ENCODE measurements at places on chromosomes 7 and 10. TPM values are rescaled to one million over a fixed set of nuclear protein-coding genes. Genes with fewer than 3 reads are reported as not detected.

Gene PLA2G12B
- polyA plus RNA-seq, result 2.6 TPM

Gene PPP1R17
- polyA plus RNA-seq, result 1.7 TPM

Gene TFPI2
- polyA plus RNA-seq, result 12.6 TPM

Gene FOXP2
- 1.3 TPM for polyA plus RNA-seq

Gene PTER
- 3.3 TPM for polyA plus RNA-seq

Gene SKIDA1
- 4.3 TPM for polyA plus RNA-seq

Gene CCNY
- polyA plus RNA-seq, result 79.9 TPM

Gene ZNF853
- 20.8 TPM for polyA plus RNA-seq

Gene ITGB8
- polyA plus RNA-seq, result 0.34 TPM

Gene OR6B1
- polyA plus RNA-seq, result not detected

Gene TMEM130
- polyA plus RNA-seq, result 0.42 TPM

Gene HOXA11
- not detected for polyA plus RNA-seq

Gene PRLHR
- not detected for polyA plus RNA-seq

Gene SH2B2
- polyA plus RNA-seq, result 13.1 TPM

Gene FGFR2
- polyA plus RNA-seq, result 47.5 TPM

Gene HMX3
- polyA plus RNA-seq, result not detected

Gene WDFY4
- 0.72 TPM for polyA plus RNA-seq

Gene AEBP1
- polyA plus RNA-seq, result 96.0 TPM

Gene CYP17A1
- not detected for polyA plus RNA-seq

Gene TMEM213
- polyA plus RNA-seq, result not detected

Gene ATOH7
- polyA plus RNA-seq, result 0.50 TPM

Gene WDR86
- 87.0 TPM for polyA plus RNA-seq

Gene TRIM74
- 5.1 TPM for polyA plus RNA-seq

Gene PRSS37
- polyA plus RNA-seq, result 0.12 TPM

Gene ITIH5
- 0.11 TPM for polyA plus RNA-seq

Gene MOGAT3
- not detected for polyA plus RNA-seq

Gene MYO3A
- 1.8 TPM for polyA plus RNA-seq

Gene JAKMIP3
- polyA plus RNA-seq, result 0.75 TPM

Gene TRIM73
- 10.9 TPM for polyA plus RNA-seq

Gene ASZ1
- 0.70 TPM for polyA plus RNA-seq

Gene C10orf105
- polyA plus RNA-seq, result 0.85 TPM

Gene PPA1
- polyA plus RNA-seq, result 86.0 TPM

Gene LBX1
- polyA plus RNA-seq, result not detected

Gene CCDC172
- polyA plus RNA-seq, result not detected

Gene RNF133
- polyA plus RNA-seq, result not detected

Gene MYL10
- polyA plus RNA-seq, result not detected

Gene HABP2
- polyA plus RNA-seq, result not detected

Gene PNLIPRP2
- polyA plus RNA-seq, result not detected

Gene PIK3AP1
- 1.1 TPM for polyA plus RNA-seq

Gene FEZF1
- polyA plus RNA-seq, result not detected

Gene KNDC1
- polyA plus RNA-seq, result 10.8 TPM

Gene CPA4
- polyA plus RNA-seq, result 0.24 TPM

Gene ANXA11
- 112 TPM for polyA plus RNA-seq

Gene FUOM
- 22.1 TPM for polyA plus RNA-seq

Gene SVIL
- 258 TPM for polyA plus RNA-seq

Gene NEUROG3
- polyA plus RNA-seq, result not detected

Gene GJC3
- not detected for polyA plus RNA-seq

Gene GNG11
- 21.3 TPM for polyA plus RNA-seq

Gene GPNMB
- 1.6 TPM for polyA plus RNA-seq

Gene WNT2
- 378 TPM for polyA plus RNA-seq

Gene GNAT3
- not detected for polyA plus RNA-seq

Gene FRMD4A
- polyA plus RNA-seq, result 8.3 TPM

Gene HOXA10
- polyA plus RNA-seq, result not detected

Gene HOXA13
- not detected for polyA plus RNA-seq

Gene UCN3
- polyA plus RNA-seq, result not detected

Gene TMEM236
- not detected for polyA plus RNA-seq

Gene SSMEM1
- polyA plus RNA-seq, result not detected

Gene TSPAN12
- 7.0 TPM for polyA plus RNA-seq
